ENCODE measurements at places on chromosomes 7 and 10. TPM values are rescaled to one million over a fixed set of nuclear protein-coding genes. Genes with fewer than 3 reads are reported as not detected.

Gene UTF1
- not detected for polyA plus RNA-seq

- no peaks in the 10 kb centered on the region for H3K36me3 ChIP-seq
- peaks cover 13% of the 10 kb centered on the region for H3K27me3 ChIP-seq
- H3K27ac ChIP-seq: no peak overlapping the region
- no peak for DNase-seq
- no peak overlapping the region for H3K4me3 ChIP-seq
Observed at GRCh38 chr10:25938405-25938804, 4.4 kb downstream of the MYO3A start.

Gene SUFU
- 28.3 TPM for polyA plus RNA-seq

DNA sequence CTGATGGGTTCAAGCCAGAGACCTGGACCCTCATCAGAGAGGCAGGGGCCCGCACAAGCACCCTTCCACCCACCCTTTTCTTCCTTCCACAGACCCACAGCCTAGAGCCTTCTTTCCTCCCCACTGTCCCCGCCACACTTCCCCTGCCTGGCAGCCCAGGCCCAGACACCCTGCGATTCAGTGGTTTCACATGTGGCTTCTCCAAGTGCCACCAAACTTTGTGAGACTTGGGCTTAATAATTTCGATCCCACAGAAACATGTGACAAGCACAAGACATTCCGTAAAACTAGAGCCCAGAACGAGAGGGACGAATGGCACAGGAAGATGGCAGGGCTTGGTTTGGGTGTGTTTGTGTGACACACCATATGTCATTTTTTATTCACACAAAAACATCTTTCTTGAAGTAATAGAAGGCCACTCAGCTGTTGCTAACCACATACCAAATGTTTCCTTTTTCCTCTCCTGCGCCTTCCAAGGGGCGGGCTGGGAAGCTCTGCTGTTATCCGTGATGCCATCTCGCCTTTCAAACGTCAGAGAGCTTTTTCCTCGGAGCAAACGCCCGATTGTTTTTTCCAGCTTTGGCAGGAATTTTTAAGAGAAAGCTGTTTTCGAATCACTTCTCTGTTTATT is 162.9 kb downstream of the GRK5 start:
- no peak overlapping the region for H3K4me3 ChIP-seq
- no peak for DNase-seq
- H3K27me3 ChIP-seq: no peaks in the 10 kb centered on the region
- no peak overlapping the region for H3K27ac ChIP-seq
- H3K4me1 ChIP-seq: peaks cover 4% of the 10 kb centered on the region

DNA sequence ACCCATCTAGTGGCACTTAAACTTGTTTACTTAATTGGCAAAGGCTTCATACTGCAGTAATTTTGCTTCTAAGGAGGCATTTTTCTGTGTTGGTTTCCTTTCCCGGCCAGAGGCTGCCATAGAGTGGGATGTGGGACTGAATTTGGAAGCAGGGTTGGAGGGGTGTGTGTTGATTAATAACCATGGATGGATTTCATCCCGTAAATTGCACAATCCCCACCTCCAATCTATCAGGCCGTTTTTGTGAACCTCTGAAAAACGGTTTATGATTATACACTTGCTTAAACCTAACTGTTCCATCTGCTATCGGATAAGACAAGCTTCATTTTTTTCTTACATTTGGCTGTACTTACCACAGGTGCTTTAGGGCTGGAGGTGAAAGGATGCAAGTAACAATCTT is 1.3 kb downstream of the TMEM60 start:
- H3K4me3 ChIP-seq: peak overlapping the region; percentile 79
- no peak overlapping the region for H3K27ac ChIP-seq
- H3K27me3 ChIP-seq: no peaks in the 10 kb centered on the region
- peaks cover 4% of the 10 kb centered on the region for H3K36me3 ChIP-seq
- DNase-seq: no peak
- H3K4me1 ChIP-seq: peaks cover 22% of the 10 kb centered on the region

Gene UNCX
- polyA plus RNA-seq: 6.7 TPM

- no peaks in the 10 kb centered on the region for H3K4me1 ChIP-seq
- no peak overlapping the region for H3K27ac ChIP-seq
- no peaks in the 10 kb centered on the region for H3K36me3 ChIP-seq
- H3K4me3 ChIP-seq: no peak overlapping the region
Observed at GRCh38 chr7:13188236-13188805, 500.9 kb downstream of the ARL4A start.

Gene CRYGN
- polyA plus RNA-seq: 0.77 TPM

DNA sequence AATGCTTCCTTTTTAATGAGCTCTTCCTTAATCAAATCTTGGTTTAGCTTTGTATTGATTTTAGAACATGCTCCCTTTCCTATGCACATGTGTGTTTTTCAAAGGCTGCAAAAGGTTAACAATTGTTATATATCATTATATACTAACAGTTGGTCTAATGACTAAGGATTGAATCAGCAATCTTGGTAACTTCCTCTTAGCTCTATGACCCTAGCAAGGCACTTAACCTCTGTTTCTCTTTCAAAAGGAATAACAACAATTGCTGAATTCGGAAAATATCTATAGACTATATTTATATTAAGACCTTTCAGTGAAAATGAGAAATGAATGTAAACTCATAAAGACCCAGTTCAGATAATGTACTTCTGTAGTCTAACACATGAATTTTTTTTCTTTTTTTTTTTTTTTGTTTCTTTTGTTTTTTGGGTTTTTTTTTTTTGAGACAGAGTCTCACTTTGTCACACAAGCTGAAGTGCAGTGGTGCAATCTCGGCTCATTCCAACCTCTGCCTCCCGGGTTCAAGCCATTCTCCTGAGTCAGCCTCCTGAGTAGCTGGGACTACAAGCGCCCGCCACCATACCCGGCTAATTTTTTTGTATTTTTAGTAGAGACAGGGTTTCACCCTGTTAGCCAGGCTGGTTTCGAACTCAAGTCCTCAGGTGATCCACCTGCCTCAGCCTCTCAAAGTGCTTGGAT is 48.8 kb downstream of the HOXA1 start:
- no peak for DNase-seq
- H3K27ac ChIP-seq: no peak overlapping the region
- H3K27me3 ChIP-seq: no peaks in the 10 kb centered on the region

- H3K4me3 ChIP-seq: no peak overlapping the region
- H3K4me1 ChIP-seq: peaks cover 7% of the 10 kb centered on the region
- peaks cover 50% of the 10 kb centered on the region for H3K27me3 ChIP-seq
- H3K27ac ChIP-seq: no peak overlapping the region
Observed at GRCh38 chr7:111657018-111657417, 94.7 kb upstream of the IMMP2L start.

Gene CNPY1
- polyA plus RNA-seq: not detected

Data from cardiac muscle cell (in vitro differentiated cells and primary cell).